Stimulated activated CD4-positive, alpha-beta T cell treated with anti-CD3 and anti-CD28 coated beads, Interleukin-1b, Interleukin-23, amount 100 ng/mL, for 4 hours (primary cell): ENCODE measurements at places on chromosomes 2 and 18.

DNA sequence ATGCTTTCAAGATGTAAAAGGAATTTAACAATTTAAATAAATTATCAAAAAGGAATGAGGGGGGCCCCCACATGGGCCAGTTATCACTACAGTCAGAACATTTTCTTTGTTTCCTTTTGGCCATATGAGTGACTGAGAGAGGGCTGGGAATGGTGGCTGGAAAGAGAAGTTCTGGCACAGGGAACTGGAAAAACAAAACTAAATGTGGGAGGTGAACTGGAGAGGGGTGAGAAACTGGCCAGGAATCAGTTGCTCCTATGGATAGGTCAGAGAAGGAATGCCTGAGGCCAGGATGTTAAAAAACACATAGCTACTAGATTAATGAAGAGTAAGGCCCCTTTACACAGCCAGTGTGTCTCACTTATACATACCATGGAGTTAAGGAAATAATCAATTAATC is 121.0 kb downstream of the RBMS1 start:
- DNase-seq = no peak

GRCh38 chr2:20653695-20654534 is 3.0 kb upstream of the HS1BP3 start:
- no peak for DNase-seq

- no peak for DNase-seq
Observed at GRCh38 chr2:188952901-188953300, 21.3 kb upstream of the COL3A1 start.

GRCh38 chr2:237432484-237433092 is 18.6 kb upstream of the COL6A3 start:
- DNase-seq = peak; percentile 63

DNA sequence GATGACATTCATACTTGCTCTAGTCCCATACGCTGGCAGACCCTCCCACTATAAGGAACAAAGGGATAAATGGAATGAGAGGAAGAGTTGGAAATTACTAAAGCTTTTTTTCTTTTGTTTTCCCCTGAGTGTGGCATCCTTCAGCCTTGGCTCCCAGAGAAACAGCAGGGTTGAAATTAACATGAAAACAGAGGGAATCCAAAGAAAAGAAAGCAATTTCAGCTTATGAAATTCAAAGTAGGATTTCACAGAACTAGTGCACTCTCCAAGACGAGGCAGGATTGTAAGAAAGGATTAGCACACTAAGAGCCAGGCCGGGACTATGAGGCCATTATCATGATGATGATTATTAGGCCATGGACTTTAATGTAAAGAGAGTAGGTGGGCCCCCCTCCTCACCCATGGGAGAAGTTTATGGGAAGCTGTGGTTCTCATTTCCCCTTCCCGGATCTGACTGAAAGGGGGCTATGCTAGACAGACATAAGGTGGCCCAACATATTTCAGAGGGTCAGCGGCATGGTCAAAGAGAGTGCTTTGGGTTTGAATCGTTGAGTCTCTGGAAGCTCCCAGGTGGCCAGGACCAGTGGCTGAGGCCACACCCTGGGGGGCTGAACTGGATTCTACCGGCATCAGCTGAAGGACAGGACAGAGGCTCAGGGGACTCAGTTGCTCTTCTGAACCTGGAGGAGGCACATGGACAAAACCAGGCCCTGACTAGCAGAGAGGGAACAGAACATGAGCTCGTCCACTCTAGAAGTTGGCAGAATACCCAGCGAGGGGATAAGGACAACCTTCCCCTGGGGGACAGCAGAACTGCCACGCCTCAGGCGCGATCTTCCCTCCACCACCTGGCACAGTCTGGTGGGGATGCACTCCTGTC is 100.1 kb upstream of the ARL4C start:
- DNase-seq = no peak

DNA sequence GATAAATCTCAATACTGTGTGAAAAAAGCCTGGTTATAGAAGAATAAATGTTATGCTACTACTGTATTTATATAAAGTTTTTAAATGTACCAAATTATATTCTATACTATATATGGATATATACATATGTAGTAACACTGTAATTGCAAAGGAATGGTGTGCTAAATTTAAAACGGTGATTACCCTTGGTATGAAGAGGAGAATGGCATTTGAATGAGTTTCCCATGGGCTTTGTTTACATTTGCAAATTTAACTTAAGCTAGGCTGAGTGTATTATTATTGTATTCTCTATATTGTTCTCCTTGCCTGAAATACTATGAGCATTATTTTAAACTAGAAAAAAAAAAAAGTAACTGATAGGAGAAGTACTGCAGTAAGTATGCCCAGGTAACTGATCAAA is 4.7 kb upstream of the SP3 start:
- DNase-seq = no peak
